Inflammatory macrophage treated with lipopolysaccharide for 1 hour (primary cell): ENCODE measurements at places on chromosomes 1 and 21.

DNA sequence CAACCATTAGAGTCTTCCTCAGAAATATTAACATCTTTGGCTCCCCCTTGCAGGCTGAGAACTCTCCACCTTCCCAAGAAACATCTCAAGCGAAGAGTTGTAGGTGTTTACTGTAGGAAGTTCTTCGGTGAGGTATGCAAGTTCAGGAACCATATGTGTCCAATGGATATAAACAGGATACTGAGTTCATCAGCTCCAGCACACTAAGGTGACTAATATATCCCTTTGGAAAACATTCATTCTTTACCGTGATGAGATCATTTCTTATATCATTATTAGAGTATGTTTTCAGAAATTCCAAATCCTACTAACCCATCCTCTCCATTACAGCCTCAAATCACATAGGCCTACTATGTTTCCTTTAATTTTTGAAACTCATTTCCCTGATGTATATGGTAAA, 37.3 kb upstream of the PRMT6 start:
- DNase-seq, result no peak

- DNase-seq, result peak; percentile 87
Observed at GRCh38 chr1:19081218-19081893, 124.9 kb upstream of the IFFO2 start.

DNA sequence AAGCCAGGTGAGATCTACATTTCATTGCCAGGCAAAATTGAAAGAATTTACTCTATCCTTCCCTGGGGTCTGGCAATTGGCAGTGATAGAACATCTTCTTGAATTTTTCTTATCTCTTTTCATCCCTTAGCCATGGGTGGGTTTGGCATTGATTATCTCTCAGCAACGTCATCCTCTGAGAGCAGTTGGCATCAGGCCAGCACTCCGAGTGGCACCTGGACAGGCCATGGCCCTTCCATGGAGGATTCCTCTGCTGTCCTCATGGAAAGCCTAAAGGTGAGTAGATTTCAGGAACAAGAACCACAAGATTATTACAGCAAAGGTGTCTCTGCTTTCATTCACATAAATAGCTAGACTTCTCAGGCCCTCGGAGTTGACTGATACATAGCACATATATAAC, 39.3 kb downstream of the NCF2 start:
- no peak for DNase-seq

GRCh38 chr1:192730198-192730597, 78.6 kb upstream of the RGS2 start:
- no peak for DNase-seq

GRCh38 chr1:208161656-208162375, 82.4 kb downstream of the PLXNA2 start:
- no peak for DNase-seq

DNA sequence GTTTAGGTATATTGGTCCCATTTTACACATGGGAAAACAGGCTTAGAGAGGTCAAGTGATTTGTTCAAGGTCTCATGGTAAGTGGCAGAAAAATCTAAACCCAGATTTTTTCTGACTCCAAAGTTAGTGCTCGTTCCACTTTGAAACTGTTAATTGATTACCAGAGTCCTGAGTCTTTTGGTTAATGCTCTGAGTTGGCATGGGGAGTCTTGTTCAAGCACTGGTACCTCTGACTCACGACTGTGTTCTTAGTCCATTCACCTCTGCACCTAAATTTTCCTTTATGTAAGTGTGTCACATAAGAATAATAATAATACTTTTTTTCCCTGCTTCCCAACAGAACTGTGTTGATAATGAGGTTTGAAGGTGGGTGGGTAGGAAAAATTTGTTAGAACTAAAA, 59.3 kb downstream of the VANGL2 start:
- DNase-seq, result no peak

- no peak for DNase-seq
Observed at GRCh38 chr1:7594714-7595295, 176.3 kb upstream of the VAMP3 start.

GRCh38 chr1:217090060-217090911, 367.1 kb upstream of the ESRRG start:
- no peak for DNase-seq
